Iris pigment epithelial cell (primary cell): ENCODE measurements at places on chromosomes 6 and 20.
A peak's percentile ranks its signal among the peaks of the same experiment; 100 is the strongest.

- DNase-seq: no peak
Observed at GRCh38 chr6:102848796-102849195, 1455.3 kb downstream of the GRIK2 start.

GRCh38 chr20:22993823-22994222 is 41.3 kb upstream of the SSTR4 start:
- no peak for DNase-seq

- DNase-seq: no peak
Observed at GRCh38 chr6:168385037-168385759, 55.8 kb upstream of the SMOC2 start.

- no peak for DNase-seq
Observed at GRCh38 chr6:128167552-128167951, 266.7 kb upstream of the THEMIS start.

GRCh38 chr20:56859801-56860261 is 230.7 kb downstream of the TFAP2C start:
- no peak for DNase-seq

- DNase-seq: no peak
Observed at GRCh38 chr6:128421788-128422187, 98.6 kb downstream of the PTPRK start.

DNA sequence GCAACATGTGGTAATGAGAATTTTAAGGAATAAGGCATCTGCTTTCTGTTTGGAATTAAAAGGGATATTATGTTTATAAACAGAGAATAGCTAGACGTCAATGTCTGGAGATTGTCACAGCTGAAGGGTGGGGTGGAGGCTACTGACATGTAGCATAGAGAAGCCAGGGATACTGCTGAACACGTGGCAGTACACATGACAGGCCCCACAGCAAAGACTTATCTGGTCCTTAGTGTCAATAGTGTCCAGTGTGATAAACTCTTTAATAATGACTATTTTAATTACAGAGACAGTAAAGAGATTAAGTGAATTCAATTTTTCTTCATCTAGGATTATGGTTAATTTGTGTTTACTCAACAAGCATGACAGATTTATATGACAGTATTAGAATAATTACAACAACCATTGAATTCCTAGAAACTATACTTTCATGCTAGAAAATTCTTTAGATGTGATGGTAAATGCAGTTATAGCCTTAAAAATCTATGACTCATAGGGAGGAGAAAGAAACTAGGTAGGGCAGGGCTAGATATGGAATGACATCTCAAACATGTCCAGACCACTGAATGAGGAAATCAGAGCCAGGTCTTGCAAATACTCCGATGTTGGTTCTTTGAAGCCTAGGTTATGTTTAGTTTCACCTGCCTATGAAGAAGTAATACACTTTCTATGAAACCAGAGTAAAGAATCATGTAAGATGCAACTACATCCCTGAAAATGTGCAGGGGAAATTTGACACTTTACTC is 399.5 kb downstream of the PHF3 start:
- peak; percentile 5 for DNase-seq

GRCh38 chr6:32845384-32845884 is 1.6 kb upstream of the PSMB8 start:
- DNase-seq: no peak

DNA sequence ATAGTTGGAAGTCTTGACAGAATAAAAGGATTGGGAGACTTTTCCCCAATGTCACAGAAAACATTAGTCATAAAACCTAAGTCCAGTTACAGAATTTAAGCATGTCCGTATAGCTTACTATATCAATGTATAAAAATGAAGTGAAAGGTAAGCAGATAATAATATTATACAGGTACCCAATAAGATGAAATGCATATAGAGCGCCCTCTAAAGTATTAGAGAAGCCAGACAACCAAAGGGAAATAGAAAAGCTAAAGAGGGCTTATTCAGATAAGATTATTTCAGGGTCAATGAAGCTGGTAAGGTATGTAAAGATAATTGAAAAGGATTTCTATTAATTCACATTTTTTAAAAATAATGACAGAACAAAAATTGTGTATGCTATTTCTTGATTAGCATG is 947.7 kb upstream of the MAP3K7 start:
- no peak for DNase-seq

- no peak for DNase-seq
Observed at GRCh38 chr6:139546106-139546472, 171.6 kb upstream of the CITED2 start.

- DNase-seq: peak; percentile 74
Observed at GRCh38 chr20:50980851-50981713, 22.5 kb downstream of the MOCS3 start.

- DNase-seq: no peak
Observed at GRCh38 chr6:22023937-22024336, 272.9 kb downstream of the PRL start.

GRCh38 chr20:22687676-22688349 is 103.4 kb upstream of the FOXA2 start:
- no peak for DNase-seq

DNA sequence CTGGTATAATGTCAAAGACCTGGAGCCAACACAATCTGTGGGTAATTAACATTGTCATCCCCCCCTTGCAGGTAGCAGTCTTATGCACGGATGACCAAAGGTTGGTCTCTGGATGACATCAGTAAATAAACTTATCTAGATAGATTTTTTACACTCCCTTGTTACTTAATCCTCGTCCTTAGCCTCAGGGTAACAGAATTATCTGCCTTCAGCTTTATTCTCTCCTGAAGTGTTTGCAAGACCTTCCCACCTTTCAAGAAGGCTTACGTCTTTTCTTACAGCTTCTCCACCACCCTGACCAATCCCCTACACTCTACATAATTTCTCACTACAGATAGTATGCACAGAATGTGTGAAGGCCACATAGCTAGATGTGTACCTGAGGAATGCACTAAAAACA is 434.8 kb upstream of the HTR1E start:
- no peak for DNase-seq

GRCh38 chr20:58436868-58437645 is 48.0 kb downstream of the VAPB start:
- no peak for DNase-seq

DNA sequence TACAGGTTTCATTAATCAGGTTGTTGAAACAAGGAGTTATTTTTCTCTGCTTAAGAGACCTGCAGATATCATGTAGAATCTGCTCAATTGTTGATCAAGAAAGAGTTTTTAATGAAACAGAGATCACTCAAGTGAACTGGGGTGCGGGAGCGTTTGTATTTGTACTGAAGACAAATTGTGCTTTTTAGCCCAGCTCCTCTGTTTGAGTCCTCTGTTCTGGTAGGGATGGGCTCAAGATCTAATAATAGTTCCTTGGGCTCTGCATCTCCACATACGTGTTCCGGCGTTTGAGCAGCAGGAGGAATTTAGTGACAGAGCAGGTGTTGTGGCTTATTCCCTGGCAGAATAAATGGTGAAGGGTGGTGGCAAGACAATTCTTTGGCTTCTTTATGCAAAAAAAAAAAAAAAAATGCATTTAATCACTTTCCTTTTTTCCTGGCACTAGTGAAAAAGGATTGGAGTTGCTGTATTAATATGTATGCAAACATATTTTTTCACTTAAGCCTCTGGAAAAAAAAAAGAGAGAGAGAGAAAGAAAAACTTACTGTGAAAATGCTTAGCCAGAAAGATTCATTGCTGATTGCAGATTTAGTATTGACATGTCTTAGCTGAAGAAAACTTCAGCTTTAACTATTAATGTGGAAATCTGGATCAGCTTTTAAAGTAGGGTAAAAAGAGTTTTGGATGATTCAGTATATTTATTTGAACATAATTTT is 4.0 kb downstream of the CITED2 start:
- DNase-seq: peak; percentile 79
